Kidney (tissue), 22 donors: ENCODE measurements at places on chromosomes 1 and 21. TPM values are rescaled to one million over a fixed set of nuclear protein-coding genes. Genes with fewer than 3 reads are reported as not detected.

- no peak for DNase-seq
These were observed 1341.7 kb downstream of the PLA2G4A start for GRCh38 chr1:188170411-188170810.

DNA sequence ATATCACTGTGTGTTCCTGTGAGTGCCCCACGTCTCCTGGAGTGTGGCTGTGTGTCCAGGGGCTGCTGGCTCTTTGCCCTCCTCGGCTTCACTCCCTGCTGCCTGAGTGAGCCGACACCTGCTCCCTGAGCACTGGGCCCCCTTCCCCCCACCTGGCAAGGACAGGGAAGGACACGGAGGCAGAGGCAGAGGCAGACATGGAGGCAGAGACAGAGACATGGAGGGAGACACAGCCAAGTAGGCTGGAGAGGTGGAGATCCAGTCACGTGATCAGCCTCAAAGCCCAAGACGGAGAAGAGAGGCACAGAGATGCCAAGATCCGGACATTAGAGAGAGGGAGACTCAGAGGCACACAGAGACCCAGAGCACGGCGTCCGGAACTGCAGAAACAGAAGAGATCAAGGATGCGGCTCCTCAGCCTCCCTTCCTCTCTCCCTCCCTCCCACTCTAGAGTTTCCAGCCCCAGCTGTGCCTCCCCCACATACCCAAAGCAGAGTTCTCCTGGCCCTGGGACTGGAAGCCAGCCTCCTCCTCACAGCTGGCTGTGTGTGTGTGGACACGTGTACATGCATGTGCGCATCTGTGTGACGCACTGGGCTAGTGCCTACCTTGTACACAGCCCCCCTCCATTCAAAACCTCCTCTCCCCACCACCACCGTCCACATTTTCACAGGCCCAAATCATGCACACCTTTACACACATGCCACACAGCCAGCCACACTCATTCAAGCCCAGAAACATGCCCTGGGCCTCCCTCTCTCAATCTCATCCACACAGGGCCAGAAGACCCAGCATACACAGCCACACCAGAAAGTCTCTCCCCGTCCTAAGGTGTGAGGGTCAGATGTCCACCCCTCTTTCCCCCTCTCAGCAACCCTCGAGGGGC, 39.1 kb upstream of the WASF2 start:
- peak; percentile 86 for DNase-seq

GRCh38 chr21:16797966-16798365, 714.9 kb upstream of the CXADR start:
- no peak for DNase-seq

Gene AIM2
- total RNA-seq: 4.6 TPM

Gene C1orf116
- total RNA-seq: 19.6 TPM

Gene TSPAN2
- total RNA-seq: 9.9 TPM

Gene OLFML3
- 13.5 TPM for total RNA-seq
